ENCODE measurements at places on chromosomes 1 and 21. TPM values are rescaled to one million over a fixed set of nuclear protein-coding genes. Genes with fewer than 3 reads are reported as not detected.

- DNase-seq = no peak
Observed at GRCh38 chr1:21293537-21294265, 3.4 kb upstream of the ECE1 start.

GRCh38 chr21:8998946-8999681 is 1522.3 kb upstream of the TPTE start:
- DNase-seq = no peak

- DNase-seq = no peak
Observed at GRCh38 chr1:59180735-59181134, 116.2 kb upstream of the FGGY start.

DNA sequence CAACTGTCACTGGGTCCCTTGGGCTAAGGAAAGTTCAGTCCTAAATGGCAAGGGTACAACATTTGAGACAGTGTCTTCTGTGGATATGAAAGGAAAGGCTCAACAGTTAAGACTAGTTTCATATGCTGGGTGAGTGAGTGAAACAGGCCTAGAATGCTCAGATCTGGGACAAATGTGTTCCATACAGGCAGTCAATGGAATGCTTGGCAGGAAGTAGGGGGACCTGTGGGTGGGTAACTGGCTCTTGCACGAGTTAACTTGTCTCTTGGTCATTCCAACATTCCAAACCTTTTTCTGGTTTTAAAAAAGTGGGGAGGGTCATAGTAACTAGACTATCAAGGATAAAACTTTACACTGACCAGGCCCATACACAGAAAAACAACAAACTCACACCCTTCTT is 17.8 kb upstream of the ADAM30 start:
- no peak for DNase-seq

GRCh38 chr1:47840393-47841190 is 156.6 kb downstream of the TRABD2B start:
- DNase-seq = no peak

GRCh38 chr1:210739627-210740026 is 394.3 kb downstream of the KCNH1 start:
- no peak for DNase-seq

DNA sequence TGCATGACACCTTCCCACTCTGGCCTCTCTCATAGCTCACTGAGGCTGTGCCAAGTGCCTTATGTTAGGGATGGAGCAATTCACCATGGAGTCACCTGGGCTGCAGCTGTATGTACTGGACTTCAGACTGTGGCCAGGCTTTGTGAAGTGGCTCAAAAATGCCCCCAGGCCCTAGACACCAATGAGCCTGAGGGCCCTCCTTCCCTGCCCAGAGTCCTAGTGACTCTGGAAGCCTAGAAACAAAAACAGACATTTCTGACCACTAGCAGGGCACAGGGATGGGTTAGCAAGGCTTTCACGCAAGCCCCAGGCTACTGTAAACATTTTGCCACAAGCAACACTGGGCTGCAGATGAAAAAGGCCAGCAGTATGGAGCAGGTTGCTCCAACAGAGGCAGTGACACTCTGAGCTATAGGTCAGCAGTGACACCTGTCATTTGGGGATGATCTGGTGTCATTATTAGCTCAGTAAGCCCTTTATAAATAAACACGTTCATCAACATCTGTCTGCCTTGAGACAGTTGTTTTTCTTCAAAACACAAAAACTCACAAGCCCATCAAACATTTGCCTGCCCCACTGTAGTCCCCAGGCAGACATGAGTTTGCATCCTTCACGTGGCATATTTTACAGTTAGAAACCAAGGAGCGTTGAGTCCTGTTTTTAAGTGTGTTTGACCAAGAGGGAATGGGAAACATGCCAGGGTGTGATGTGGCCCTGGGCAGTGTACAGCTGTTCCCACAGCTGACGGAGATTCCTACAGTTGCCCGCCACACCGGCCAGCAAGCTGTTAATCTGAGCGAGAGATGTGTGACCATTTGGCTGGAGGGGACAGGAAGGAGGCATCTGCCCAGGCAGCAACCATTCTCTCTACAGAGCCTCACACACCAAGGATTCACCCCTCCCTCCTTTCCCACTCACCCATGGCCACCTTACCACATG is 66.8 kb downstream of the KCNN3 start:
- no peak for DNase-seq

GRCh38 chr1:97164276-97164639 is 442.7 kb downstream of the PTBP2 start:
- no peak for DNase-seq

- DNase-seq = no peak
Observed at GRCh38 chr1:196660852-196661251, 9.0 kb downstream of the CFH start.

GRCh38 chr1:22808676-22809483 is 98.2 kb downstream of the EPHB2 start:
- DNase-seq = peak; percentile 43

DNA sequence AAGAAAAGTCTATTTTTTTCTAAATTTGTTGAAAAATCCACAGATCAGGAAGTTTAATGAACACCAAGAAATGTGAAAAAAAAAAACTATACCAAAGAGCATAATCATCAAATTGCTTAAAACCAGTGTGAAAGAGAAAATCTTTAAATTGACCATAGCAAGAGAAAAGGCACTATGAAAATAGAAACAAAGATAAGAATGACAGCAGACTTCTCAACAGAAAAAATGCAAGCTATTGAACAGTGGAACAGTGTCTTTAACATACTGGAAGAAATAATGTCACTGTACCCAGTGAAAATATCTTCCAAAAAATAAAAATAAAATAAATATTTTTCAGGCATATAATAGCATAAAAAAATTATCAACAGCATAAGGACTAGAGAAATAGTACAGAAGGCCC is 243.0 kb upstream of the GJB5 start:
- DNase-seq = no peak

GRCh38 chr1:108670131-108670773 is 9.4 kb upstream of the HENMT1 start:
- no peak for DNase-seq

GRCh38 chr1:113872219-113872935 is 865 bp upstream of the PTPN22 start:
- DNase-seq = no peak

GRCh38 chr1:24541711-24542346 is 14.1 kb upstream of the NCMAP start:
- DNase-seq = peak; percentile 41

- DNase-seq = no peak
Observed at GRCh38 chr1:87872189-87872588, 543.5 kb downstream of the LMO4 start.

DNA sequence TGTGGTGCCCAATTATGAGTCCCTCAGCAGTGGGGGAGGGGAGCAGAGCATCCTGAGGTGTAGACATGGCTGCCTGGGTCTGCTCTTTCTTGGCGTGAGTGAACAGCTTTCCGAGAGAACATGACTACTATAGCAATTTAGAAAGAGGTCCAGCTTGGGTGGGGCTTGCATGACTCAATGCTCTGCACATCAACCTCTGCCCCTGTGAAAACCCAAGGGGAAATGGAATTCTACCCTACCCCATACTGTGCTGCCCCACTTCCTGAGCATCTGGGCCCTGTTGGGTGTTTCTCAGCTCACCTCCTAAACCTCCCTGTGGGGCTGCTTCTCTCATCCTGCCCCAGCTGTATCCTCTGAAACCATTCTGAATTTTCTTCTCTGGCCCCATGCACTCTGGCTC is 8.2 kb upstream of the AZIN2 start:
- no peak for DNase-seq

DNA sequence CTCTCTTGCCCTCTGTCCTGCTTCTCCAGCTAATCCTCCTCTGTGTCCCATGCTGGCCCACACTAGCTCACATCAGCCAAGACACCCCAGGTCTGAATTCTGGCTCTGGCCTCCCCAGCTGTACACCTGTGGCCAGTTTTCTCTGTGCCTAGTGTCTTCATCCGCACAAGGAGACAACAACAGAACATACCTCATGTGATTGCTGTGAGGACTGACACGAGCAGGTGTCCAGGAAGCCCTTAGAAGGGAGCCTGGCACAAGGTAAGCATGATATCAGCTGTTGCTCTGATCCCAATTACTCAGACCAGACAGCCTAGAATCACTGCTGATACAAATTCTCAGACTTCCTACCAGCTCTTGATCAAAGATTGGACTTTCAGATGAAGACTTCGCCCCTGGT is 71.2 kb upstream of the GJB5 start:
- no peak for DNase-seq

DNA sequence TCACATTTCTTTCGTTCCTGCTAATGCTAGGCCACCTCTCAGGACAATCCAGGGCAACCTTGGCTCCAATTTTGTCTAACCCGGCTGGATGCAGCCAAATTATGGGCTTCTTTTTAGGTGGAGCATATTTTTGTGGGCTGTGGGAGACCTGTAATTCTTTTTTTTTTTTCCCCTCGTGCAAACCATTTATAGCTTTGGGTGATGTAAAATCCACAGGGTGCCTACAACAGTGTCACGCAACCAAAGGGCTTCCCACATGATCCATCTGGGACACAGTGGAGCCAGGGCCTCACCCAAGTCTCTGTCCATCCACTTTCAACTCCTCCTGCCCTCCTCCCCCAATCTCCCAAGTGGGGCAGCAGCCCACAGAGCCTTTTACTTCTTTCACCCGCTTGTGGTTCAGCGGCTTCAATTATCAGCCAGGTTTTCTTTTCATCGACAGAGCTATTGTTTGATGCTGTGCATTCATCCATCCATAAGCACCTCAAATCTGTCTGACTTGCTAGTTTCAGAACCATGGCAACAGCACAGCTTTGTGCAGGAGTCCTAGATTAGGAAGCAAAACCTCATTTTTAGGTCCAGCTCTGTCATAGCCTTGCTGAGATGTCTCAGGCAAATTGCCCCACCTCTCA is 10.0 kb upstream of the OVAAL start:
- no peak for DNase-seq

The LCE1E gene
- total RNA-seq = not detected

The TRMT13 gene
- total RNA-seq = 8.9 TPM

The PCSK9 gene
- 37.0 TPM for total RNA-seq

The C1orf105 gene
- not detected for total RNA-seq

The ADGRL2 gene
- total RNA-seq = 7.2 TPM

The PTPN7 gene
- total RNA-seq = 4.7 TPM

The TMEM240 gene
- 0.67 TPM for total RNA-seq

The CFAP141 gene
- not detected for total RNA-seq

The FTCD gene
- total RNA-seq = 0.52 TPM
